Stomach (tissue), 19 donors: ENCODE measurements at places on chromosomes 6 and 20. TPM values are rescaled to one million over a fixed set of nuclear protein-coding genes. Genes with fewer than 3 reads are reported as not detected.

DNA sequence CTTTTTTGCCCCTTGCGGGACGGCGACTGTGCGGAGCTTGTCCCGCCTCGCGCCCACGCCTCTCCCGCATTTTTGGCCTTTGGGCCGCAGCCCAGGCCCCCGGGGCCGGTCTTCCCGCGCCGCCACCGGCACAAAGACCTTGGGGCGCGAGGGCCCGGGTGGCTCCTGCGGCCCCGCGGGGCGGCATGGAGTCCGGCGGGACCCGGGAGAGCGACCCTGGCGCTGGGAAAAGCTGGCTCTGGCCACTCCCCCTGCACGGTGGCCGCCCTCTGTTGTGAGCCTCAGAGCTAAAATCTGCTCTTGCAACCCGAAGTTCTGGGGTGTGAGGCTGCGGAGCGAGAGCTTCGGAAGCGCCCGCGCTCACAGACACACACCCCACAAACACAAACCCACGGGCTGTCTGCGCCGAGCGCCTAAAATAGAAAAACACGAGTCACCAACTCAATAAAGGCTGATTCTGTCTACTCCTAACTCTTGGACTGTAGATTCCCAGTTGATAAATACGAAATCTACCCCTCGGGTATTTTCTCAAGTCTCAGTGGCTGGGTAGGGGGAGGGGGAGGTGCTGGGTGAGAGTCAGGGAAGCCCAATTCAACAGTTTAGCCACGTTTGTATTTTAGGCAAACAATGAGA is 496 bp upstream of the BEND3 start:
- DNase-seq, result peak; percentile 85

- no peak for DNase-seq
Observed at GRCh38 chr6:156982168-156982567, 205.0 kb downstream of the ARID1B start.

DNA sequence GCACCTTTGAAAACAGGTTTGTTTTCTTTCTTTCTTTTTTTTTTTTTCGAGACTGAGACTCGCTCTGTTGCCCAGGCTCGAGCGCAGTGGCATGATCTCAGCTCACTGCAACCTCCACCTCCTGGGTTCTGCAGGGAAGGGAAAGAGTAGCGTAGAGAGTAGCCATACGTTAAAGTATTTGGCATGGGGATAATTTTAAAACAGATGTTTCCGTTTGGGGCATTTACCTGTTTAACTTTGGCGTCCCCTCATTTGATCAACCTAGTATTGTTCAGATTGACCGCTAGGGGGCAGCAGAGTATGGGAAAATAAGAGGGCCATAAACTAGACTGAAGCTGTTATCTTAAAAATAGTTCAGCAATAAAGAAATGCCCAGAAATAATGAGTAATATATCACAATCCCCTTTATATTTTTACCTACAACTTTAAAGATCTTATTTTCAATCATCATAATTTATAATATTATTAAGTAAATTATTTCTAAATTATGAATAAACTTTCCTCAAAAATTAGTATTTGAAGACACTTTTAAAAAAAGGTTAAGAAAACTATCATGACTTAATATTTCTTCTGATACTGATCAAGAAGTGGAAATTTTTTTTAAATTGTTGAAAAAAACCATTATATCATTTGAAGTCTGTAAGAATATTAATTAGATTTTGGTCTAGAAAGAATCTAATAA is 7.6 kb upstream of the TAAR9 start:
- DNase-seq, result peak; percentile 57

GRCh38 chr20:35551503-35551902 is 9.6 kb downstream of the ERGIC3 start:
- no peak for DNase-seq

DNA sequence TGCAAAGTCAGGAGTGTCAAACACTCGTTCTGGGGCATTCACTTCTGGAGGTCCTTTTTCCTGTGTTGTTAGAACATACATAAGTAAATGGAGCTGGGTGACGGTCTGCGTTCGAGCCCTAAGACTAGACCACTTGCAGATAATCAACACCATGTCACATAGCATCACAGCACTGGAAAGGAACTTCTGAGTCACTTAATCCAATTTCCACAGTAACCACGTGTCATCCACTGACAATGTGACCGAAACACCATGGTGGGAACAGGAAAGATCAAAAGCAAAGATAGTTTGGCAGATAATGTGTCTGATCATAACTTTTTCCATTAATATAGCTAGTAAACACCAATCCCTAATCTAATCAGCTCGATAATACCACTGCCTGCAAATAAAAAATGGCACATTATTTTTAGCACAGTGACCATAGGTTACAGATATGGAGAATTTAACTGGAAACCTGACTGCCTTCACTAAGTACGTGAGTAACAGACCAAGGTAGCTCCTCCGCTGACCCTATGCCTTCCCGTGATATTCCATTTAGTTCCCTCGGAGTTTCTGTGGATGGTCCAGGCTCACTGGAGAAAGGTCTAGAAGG is 34.8 kb downstream of the WRNIP1 start:
- DNase-seq, result no peak

GRCh38 chr6:125950293-125950692 is 6.3 kb upstream of the HINT3 start:
- no peak for DNase-seq

The LPIN3 gene
- 8.6 TPM for total RNA-seq
